ENCODE measurements at places on chromosomes 5 and 9.
A peak's percentile ranks its signal among the peaks of the same experiment; 100 is the strongest.

DNA sequence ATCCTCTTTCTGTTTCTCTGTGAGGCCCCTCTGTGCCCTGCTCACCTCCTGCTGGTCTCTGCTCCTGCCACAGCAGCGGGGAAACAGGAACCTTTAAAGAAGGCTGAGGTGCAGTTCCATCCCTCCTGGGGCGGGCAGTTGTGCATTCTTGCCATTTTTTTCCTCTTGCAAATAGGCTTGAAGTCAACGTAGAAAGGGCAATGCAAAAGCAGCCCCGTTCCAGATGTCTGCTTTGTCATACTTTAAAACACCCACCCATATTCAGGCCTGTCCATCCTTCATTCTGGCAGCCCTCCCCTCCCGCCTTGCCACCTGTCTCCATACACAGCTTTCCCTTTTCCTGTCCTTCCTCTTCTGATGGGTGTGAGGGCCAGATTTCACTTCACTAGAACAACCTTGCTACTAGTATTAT lies 65.4 kb upstream of the KLF9 start:
- no peak for DNase-seq

GRCh38 chr9:1173211-1173610 lies 123.1 kb downstream of the DMRT2 start:
- DNase-seq = peak; percentile 78

- no peak for DNase-seq
Measured at GRCh38 chr9:110802416-110803035, 133.9 kb downstream of the MUSK start.

GRCh38 chr9:20289423-20290010 lies 332.8 kb downstream of the MLLT3 start:
- DNase-seq = no peak

DNA sequence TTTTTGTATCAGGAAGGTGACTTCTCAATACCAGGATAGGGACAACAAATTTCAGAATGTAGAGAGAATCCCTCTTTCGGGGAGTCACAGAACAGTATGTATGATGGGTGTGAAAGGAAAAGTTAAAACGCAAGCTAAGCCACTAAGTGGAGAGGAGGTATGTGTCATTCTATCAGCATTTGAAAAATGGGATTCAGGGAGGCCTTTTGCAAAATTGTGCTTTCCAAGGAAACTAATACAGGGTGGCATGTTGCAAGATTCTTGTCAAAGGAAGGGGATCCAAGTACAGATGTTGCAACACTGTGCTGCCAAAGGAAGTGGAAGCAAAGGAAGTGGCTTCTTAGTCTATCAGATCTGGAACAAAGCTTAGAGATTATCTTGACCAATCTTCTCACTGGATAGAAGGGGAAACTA lies 12.6 kb upstream of the TNIP1 start:
- DNase-seq = no peak

DNA sequence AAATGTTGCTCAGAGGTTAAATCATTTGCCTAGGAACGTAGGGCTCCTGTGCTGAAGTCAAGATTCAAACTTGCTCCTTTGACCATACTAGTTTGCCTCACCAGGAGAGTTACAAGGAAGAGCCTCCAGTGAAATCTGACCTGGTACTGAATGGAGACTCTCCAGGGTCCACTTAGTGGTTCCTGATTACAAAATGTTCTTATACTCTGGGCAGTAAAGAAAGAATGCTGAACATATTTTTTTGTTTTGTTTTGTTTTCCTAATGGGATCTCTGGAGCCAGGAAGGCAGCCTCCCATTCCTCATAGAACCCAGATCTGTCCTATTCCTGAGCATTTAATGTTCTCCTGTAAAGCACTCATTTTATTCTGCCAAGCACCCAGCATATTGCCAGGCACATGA lies 256.5 kb upstream of the CLINT1 start:
- DNase-seq = no peak

- no peak for DNase-seq
Measured at GRCh38 chr5:173726846-173727557, 110.6 kb upstream of the BOD1 start.

- peak; percentile 78 for DNase-seq
Measured at GRCh38 chr5:26700759-26701384, 337.5 kb downstream of the CDH9 start.

DNA sequence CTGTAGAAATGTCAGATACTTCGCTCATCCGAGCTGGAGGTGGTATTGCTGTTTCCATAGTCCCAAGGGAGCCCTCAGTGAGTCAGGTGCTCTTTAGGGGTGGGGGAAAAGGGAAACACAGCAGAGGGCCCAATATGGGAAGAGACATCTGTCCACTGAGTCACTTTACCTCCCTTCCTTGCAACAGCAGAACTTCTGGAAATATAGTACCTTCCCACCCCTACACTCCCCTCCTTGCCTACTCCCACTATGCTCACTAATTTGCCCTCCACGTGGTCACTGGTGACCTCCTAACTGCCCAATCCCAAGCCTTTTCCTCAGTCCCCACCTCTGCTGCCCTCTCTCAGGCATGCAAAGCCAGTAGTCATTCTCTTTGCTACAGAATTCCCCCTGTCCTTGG lies 1.9 kb downstream of the HK3 start:
- DNase-seq = no peak

DNA sequence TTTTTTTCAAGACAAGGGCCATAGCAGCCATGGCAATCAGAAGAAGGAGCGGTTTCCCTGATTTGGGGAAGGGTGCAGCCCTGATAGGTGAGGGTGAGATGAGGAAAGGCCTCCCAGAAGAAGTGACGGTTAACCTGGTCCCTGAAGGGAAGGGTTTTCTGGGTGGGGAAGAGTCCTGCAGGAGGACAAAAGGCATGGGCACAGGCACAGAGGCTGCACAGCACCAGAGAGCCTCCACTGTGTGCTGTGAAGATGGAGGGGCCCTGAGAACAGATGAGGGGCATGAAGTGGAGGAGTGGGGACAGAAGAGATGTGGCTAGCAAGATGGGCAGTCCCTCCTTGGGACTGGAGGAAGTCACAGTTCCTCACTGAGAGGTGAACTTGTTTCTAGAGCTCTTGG lies 46.3 kb upstream of the CXCL14 start:
- DNase-seq = no peak
